Activated CD8-positive, alpha-beta memory T cell treated with anti-CD3 and anti-CD28 coated beads, Interleukin-2, amount 50 U/mL, for 4 hours (primary cell): ENCODE measurements at places on chromosomes 7 and 10.
A peak's percentile ranks its signal among the peaks of the same experiment; 100 is the strongest.

DNA sequence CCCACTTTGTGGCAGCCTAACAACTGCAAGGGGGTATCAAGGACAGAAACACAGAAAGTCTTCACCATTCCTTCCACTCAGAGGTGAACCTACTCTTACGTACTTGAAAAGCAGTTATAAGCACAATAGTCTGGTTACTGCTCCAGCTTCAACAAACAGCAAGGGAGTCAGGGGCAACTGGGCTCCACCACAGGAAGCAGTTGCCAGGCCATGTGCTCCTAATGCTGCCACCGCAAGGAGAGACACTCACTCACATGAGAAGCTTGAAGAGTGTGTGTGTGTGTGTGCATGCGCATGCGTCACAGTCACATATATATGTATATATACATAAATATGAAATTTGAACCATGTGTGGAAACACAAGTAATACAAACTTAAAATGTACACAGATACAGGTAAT, 65.5 kb downstream of the GRB10 start:
- no peak for DNase-seq

DNA sequence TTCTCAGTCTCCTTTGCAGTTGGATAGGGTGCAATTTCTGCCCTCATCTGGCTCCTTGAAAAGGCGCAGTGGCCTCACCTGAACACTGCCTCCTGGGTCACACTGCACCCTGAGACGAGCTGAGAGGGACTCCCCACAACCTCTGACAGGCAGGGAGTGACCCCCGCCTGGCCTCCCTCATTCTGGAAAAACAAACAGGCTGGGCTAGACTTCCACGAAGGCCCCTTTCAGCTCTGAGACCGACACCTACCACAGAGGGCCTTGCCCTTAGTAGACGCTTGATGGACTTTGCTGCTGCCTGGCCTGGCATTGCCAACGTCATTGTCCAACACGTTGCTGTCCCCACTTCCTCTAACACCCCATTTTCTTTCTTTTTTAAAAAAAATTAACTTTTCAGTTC, 8.6 kb downstream of the FAM241B start:
- no peak for DNase-seq

DNA sequence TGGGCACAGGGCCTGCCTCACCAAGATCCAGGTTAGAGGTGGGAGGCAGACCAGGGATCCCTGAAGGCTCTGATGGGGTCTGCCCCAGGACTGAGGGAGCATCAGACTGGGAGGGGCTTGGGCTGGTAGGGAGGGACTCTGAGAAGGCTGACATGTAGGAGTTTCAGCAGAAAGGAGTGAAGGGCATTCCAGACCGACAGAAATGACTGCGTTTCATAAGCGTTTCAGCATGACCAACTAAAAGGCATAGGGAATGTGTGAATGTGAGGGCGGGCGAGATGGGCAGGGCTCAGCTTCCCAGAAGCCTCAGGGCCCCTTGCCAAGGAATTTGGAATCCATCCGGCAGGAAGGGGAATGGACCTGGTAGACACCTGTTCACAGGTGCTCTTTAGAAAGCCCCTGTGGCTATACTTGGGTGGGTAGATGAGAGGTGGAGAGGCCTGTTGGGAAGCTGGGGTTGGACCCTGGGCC, 24.9 kb upstream of the SLC29A3 start:
- DNase-seq: no peak

GRCh38 chr7:152911922-152912321, 152.4 kb downstream of the ACTR3B start:
- DNase-seq: no peak

- DNase-seq: peak; percentile 20
These were observed 57.6 kb downstream of the YKT6 start for GRCh38 chr7:44258423-44258760.

DNA sequence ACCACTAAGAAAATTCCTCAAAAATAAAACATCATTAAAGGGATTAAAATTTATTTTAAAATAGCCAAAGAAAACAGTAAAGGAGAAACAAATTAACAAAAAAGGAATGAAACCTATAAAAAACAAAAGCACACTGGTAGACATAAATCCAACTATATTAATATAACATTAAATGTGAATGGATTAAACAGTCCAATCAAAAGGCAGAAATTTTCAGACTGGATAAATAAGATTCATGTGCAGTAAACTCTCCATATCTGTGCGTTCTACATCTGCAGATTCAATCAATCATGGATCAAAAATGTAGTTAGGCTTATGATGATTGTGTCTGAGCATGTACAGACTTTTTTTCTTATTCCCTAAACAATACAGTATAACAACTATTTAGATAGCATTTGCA, 42.6 kb downstream of the ZNF518A start:
- no peak for DNase-seq

DNA sequence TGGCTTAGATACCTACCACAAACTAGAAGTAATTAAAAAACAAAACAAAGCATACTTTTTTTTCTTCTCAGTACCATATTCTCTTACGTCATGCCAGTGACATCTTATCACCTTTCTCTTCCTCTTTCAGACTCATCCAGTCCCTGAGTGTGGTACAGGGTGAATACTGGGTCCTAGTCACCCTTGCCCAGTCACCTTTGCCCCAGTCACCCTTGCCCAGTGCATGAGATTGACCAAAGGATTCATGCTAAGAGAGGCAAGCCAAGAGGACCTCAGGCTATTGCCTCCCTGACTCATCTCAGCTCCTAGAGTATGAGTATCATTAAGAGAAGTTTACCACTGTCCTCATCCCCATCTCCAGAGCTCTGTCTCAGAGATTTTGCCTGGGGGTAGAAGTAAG, 10.0 kb upstream of the TSPAN12 start:
- no peak for DNase-seq

DNA sequence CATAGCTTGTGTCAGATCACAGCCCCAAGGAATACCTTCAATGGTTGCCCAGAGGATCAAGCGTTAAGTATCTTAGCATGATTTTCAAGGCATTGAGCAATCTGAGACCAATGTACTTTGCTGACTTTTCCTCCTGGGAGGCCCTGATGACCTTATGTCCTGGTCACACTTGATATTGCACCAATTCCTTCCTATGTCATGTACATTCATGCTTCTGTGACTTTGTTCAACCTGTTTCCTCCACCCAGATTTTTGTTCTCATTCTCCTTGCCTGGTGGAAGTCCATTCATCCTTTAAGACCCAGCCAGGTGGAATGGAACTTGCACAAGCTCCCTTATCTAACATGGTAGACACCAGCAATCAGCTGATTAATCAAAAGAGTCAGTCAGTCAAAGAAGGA, 160.8 kb downstream of the PFKFB3 start:
- DNase-seq: no peak

DNA sequence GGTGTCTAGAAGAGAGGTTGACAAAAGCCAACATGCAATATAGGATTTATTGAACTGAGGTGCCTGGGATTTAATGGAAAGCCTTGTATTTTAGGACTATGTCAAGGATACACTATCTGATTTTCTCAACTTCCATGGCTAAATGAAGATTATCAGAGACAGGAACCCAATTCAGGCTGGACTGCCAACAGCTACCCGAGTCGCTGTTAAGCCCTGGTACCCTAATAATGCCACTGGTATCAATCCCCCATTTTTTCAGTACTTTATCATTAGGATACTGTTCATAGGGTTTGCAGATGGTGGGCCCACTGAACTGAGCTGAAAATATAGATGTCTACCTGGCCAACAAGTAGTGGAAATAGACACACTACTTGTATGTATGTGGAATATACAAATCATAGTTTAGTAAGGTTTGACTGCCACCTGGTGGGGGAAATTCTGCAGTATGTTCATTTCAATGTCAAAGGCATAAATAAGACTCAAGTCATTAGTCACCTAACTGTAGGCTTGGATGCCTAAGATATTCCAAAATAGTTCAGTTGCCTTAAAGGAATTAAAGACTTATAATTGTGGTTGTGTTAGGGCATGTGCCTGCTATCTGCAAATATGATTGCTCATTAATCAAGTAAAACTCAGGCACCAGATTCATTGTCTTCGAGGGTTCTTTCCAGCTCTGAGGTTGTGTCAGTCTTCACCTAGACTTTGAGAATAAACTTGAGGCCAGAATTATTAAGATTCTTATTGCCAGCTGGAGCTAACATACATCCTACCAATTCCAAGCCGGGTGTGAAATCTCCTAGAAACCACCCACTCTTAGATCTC, 34.1 kb upstream of the NOBOX start:
- DNase-seq: peak; percentile 16

DNA sequence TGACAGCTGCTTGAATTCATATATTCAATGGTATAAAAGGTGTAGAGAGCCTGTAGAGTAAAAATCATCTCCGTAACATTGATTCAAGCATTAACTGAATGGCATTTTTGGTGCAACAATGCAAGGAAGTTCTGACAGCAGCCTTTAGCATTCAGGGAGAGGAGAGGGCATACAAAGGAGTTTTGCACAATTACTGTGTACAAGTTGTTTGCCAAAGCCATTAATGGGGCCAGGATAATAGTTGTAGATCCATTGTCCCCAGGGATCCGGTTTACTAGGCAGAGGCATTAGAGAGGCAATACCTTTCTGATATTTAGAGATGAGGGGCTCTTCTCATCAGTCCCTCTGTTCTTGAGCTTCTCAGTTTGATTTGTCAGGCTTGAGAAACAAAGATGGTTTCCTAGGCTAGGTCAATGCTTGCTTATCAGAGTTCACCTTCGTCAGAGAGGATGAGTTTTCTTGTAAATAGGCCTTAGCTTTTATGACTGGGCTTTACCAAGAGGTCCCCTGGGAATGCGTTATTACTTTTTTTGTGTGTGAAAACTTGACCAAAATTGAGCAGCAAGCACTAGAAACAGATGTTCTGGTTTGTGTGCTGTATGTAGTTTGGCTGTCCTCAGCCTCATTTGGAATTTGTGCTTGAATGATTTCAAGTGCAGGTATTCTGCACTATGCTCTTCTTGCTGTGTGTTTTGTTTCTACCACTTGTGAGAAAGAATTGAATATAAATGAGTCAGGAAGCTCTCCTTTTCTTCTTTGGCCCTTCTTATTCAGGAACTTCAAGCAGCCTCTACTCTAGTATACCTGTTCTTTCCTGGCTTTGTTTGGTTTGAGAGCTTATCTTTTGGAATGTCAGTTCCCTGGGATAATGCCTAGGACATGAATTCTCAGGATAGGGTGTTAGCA, 32.0 kb downstream of the SND1 start:
- no peak for DNase-seq

DNA sequence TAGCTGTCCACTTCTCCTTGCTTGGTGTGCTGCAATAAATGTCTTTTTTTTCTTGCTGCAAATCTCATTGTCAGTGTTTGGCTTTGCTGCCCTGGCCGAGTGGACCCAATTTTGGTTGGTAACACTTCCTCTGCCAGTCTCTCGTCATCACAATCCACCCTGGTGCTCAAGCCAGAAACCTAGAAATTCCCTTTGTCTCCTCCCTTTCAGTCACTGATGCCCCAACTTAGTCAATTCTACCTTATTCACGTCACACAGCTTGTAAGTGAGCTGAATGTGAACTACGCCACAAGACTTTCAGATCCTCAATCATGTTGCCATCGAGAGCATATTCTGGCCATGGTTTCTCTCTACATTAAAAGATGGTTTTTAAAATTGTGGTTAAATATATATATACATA, 13.0 kb upstream of the FRA10AC1 start:
- no peak for DNase-seq

- no peak for DNase-seq
These were observed 10.4 kb downstream of the CHST3 start for GRCh38 chr10:71974489-71975021.

- no peak for DNase-seq
These were observed 116.9 kb upstream of the PCGF5 start for GRCh38 chr10:91103384-91104192.

DNA sequence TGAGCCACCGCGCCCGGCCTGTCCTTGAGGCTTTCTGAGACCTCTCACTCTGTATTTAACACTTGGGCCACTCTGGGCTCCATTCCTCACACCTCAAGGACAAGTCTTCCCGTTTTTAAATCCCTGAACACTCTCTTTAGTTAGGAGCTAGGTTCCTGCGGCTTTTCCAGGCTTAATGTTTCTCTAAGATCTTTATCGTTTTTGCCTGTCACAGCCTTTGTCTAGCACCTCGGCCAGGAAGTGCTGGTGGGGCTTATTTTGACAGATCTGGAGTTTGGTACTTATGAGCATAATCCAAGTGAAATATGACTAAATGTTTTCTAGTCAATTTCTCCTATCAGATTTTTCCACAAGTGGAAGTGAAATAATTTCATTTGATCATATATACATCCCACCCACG, 186.6 kb downstream of the DPY19L1 start:
- DNase-seq: no peak

- no peak for DNase-seq
These were observed 46.1 kb downstream of the CAMK2B start for GRCh38 chr7:44279286-44279685.

- DNase-seq: no peak
These were observed 267.8 kb upstream of the NRP1 start for GRCh38 chr10:33602278-33602677.

DNA sequence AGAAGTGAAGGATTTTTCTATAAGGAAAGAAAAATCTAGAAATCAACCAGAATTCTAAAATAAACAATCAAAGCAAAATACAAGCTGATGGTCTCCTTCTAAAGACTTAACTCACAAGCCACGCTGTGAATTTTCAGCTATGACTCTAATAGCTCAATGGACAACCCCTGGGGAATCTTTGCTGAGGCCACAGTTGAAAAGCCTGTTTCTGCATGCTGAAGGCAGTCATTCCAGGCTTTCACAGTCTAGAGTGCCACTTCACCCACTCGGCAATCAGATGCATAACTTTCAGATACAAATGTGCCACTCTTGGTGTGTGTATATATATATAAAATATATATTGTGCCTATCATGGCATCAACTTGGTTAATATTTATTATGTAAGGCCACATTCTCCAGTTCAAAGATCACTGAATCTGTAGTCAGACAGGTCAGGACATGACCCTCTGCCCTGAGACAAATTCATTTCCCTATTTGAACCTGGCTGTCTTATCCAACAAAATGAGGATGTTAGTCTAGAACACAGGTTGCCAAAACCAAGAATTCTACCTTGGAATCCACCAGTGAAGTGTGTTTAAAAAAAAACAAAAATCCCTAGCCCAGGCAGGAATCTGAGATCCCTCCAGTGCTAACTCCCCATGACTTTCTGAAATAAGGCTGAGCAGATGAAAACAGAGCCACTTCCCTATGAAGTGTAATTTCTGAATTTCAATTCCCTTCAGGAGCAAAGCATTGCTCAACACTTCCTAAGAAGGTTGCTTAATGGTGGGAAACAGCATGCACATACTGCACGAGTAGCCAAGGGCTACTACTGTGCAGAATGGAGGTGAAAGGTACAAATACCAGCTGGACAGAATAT, 9.9 kb downstream of the LIPA start:
- no peak for DNase-seq
